ENCODE measurements at places on chromosomes 2 and 18.

- DNase-seq, result no peak
Measured at GRCh38 chr2:121346859-121347258, 61.9 kb upstream of the TFCP2L1 start.

GRCh38 chr2:12300019-12300602 is 416.6 kb upstream of the TRIB2 start:
- DNase-seq, result no peak

DNA sequence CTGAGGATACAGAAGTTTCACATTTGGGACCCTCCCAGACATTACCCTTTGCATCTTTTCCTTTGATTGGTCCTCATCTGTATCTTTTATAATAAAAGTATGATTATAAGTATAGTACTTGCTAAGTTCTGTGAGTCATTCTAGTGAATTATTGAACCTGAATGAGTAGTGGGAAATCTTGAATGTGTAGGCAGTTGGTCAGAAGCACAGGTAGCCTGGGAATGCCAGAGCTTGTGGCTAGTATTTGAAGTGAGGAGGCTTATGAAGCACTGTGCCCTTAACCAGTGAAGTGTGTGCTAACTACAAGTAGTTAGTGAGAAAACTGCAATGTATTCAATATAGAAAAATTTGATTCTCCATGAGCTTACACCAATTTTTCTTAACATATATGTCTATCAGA is 257.6 kb downstream of the GRB14 start:
- DNase-seq, result no peak

DNA sequence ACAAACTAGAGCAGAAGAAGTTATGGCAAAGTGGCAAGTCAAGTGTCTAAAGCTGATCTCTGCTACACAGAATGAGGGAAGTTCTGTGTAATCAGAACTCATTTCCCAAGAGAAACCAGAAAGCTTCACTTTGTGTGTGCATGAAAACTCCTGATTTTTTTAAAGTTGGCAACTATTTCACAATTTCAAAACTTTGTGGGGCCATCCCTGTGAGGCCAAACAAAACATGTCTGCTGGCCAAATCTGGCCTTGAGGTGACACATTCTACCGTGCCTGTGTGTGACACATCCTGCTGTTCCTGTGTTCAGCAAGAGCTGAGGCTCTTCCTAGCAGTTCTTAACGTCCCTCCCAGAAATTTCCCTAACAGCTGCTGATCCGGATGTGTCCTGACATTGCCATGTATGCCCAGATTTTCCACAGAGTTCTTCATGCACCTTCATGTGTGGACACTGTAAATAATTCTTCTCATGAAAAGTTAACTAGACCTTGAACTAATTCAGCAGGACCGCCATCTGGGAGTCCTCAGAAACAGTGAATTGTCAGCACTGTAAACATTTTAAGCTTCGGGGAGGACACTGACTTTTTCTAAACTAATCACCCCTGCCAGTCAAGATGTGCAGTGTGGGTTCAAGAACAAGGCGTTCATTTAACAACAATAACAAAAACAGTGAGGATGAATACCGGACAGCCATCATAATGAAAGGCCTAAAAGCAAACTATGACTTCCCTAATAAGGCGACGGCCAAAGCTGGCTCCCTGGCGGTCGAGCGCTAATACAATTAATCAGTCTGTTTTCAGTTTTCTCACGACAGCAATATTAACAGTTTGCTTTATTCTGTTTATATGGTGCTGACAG is 99.0 kb downstream of the PLEKHM3 start:
- no peak for DNase-seq

Measured in central memory CD4-positive, alpha-beta T cell (primary cell).